Activated naive CD4-positive, alpha-beta T cell treated with anti-CD3 and anti-CD28 coated beads, Interleukin-2, amount 10 ng/mL, durations not matched to agents 7 days and 5 days (primary cell): ENCODE measurements at places on chromosomes 5 and 9.

DNA sequence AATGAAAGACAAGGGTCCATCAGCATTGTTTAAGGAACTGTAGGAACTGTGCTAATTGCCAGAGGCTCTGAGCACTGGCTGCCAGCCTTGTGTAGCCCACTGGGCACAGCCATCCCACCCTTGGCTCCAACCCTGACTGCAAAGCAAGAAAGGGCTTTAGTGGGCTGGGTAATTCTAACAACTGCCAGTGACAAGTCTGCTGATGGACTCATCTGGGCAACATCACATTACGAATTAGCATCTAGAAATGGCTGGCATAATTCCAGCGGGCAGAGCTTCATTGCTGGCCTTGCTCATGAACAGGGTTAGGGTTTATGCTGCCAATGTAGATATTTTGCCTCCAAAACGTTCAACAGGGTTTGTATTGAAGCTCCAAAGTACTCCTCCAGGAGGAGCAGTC is 326.9 kb downstream of the ARHGEF28 start:
- DNase-seq: no peak

GRCh38 chr5:119532637-119533036 is 80.3 kb downstream of the HSD17B4 start:
- DNase-seq: no peak

- DNase-seq: no peak
Observed at GRCh38 chr9:94864196-94864595, 137.7 kb downstream of the AOPEP start.

DNA sequence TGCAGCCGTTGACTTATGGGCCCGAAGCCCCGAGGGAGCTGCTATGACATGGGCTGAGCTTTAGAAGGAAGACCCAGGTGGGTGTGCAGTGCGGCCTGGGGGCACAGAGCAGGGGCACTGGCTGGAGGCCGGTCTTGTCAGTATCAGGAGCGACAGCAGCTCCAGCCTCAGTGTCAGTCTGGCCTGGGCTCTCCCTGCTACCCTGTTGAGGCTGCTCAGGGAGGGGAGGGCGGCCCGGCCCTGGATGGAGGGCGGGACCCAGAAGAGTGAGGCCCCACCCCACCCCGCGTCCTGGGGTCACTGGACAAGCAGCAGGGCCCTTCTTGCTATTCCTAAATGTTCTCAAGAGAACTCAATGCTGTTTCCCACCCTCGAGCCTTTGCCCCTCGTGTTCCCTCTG is 18.0 kb downstream of the GFI1B start:
- no peak for DNase-seq

- DNase-seq: no peak
Observed at GRCh38 chr5:57677235-57677634, 194.6 kb upstream of the ACTBL2 start.

DNA sequence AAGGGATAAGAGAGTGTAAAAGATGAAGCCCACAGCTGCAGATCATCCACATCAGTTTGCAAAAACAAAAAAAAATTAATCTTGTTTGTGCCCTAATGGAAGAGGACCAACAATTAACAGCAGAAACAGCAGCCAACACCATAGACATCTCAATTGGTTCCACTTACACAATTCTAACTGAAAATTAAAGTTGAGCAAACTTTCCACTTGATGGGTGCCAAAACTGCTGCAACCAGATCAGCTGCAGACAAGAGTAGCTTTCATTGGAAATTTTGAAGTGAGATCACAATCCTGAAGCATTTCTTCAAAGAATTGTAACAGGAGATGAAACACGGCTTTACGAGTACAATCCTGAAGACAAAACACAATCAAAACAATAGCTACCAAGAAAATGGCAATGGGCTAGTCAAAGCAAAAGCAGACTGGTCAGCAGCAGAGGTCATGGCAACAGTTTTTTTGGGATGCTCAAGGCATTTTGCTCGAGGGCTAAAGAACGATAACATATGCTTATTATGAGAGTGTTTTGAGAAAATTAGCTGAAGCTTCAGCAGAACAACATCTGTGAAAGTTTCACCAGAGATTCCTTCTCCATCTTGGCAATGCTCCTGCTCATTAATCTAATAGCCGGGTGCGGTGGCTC is 4.1 kb upstream of the RBM27 start:
- no peak for DNase-seq

- DNase-seq: no peak
Observed at GRCh38 chr5:113029614-113030013, 53.0 kb downstream of the DCP2 start.

DNA sequence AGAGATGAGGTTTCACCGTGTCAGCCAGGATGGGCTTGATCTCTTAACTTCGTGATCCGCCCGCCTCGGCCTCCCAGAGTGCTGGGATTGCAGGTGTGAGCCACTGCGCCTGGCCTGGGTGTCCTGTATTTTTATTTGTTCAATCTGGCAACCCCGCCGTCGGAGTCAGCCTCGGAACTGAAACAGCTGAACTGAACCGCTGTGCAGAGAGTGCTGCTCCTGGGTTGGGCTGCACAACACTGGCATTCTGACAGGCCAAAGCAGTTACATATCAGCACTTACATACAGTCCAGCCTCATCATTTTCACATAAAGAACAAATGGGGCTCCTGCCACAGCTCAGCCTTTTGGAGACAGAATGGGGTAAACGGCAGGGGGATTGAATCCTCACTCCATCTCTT is 185.6 kb downstream of the C9orf50 start:
- DNase-seq: no peak

DNA sequence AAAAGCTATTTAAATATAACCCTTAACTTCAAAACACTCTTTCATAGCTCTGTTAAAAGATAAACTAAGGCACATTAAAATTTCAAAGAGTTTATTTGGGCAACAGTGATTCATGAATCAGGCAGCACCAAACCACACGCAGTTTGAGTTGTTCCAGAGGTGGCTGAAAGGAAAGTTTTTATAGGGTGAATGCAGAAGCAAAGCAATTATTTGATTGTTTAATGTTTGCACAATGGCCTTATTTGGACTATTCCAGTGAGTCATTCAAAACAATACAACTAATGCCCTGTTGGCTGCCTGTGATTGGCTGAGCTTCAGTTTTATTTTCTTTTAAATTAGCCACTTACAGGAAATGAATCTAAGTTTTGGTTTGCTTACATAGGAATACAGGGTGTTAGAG is 125.3 kb downstream of the CEP120 start:
- DNase-seq: no peak

GRCh38 chr5:180495292-180495691 is 1.1 kb downstream of the CNOT6 start:
- DNase-seq: no peak

- DNase-seq: no peak
Observed at GRCh38 chr5:44538797-44539601, 149.8 kb upstream of the FGF10 start.

GRCh38 chr9:113537229-113537810 is 73.8 kb downstream of the RGS3 start:
- no peak for DNase-seq

- DNase-seq: peak; percentile 68
Observed at GRCh38 chr5:96936431-96937320, 796 bp downstream of the LNPEP start.

GRCh38 chr5:150561192-150561512 is 53.2 kb downstream of the NDST1 start:
- no peak for DNase-seq

- DNase-seq: peak; percentile 72
Observed at GRCh38 chr9:91162784-91163443, 198.8 kb downstream of the AUH start.
